ENCODE measurements at places on chromosomes 1 and 21.

- no peak for DNase-seq
Observed at GRCh38 chr1:59766227-59766855, 48.4 kb upstream of the HOOK1 start.

DNA sequence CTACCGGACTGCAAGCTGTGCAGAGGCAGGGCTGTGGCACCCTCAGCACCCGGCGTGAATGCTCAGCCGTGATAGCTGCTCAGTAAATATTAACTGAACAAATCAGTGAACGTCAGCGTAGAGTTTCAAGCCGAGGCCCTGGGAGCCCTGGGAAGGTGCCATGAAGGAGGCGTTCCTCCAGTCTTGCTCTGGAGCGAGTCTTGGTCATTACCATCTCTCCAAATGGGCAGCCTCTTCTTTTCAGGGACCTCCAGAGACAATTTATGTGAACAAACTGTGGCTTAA, 449.2 kb downstream of the CAMTA1 start:
- no peak for DNase-seq

DNA sequence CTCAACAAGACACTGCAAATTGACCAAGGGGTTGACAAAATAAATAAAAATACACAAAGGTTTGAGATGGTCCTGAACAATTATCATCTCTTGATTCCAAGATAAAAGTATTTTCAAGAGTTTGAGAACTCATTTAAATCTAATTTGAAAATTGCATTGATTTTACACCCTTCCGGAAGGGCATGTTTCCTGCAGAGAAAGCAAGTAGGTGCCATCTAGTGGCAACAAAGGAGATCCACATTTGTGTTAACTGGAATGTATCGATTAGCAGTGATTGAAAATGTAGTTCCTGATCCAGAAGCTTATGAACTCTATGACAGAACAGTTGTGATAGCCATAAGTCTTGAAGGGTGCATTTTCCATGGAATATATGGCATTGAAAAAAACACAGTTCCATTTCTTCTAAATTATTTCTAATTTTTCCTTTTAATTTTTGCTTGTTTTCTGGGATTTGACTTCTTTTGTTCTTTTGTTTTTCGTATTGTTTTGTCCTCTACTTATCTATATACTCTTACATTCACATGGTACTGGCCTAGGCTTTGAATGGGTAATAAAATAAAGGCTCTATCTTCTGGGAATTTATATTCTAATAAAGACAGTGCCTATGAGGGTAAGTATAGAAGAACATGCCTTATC, 143.7 kb downstream of the DNM3 start:
- DNase-seq = no peak

- DNase-seq = no peak
Observed at GRCh38 chr1:56212143-56212542, 367.2 kb downstream of the PLPP3 start.

- DNase-seq = no peak
Observed at GRCh38 chr1:147773215-147773715, 12.9 kb upstream of the GJA5 start.

GRCh38 chr1:147515045-147515869, 26.0 kb upstream of the BCL9 start:
- no peak for DNase-seq

DNA sequence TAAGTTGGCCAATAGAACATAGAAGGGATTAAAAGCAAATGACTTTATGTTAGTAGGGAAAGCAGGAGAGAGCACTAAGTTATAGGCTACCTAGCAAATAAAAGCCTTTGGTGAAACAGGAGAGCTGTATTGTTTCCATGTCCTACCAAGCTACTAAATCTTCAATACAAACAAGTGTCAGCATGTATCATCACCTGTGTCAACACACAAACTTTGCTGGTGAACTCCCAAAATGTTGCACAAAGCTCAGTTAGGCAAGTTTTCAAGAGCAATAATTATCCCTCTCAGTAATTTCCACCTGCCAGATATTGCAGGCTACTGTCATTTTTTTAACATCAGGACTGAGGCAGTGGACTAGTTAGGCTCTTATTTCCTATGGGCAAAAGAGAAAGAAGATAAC, 77.7 kb upstream of the ADAM30 start:
- no peak for DNase-seq

- DNase-seq = no peak
Observed at GRCh38 chr1:163565166-163565565, 243.4 kb downstream of the NUF2 start.

DNA sequence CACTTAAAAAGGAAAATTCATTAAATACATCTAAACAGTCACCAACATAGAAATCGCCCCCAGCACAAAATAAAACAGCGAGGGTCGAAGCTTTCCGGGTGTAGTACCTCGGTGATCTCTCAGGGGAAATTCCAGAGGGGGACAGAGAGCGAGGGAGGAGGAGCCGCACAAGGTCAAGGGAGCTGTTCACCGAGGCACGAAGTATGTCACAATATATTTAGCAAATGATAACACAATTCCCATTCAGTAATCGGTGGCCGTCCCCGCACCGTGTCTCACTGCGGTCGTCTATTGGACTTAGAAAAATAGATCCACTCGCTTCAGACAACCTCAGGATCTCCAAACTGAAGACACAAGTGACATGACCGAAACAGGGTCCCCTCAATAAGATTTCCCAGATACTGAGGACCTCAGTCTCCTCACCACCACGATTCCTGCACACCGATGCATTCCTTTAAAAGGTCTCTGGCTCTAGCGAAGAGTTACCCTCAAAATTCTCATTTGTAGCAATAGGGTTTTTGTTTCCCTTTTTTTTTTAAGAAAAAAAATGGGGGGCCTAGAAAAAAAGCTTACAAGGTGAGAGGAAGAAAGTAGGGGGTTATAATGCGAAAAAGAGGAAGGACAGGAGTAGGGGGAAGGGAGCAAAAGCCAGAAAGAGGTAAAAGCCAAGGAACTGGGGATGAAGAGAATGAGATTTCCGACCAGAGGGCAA, 1.1 kb downstream of the LPGAT1 start:
- DNase-seq = no peak

- no peak for DNase-seq
Observed at GRCh38 chr1:205800427-205800826, 12.6 kb downstream of the SLC41A1 start.

GRCh38 chr1:205928317-205928716, 14.9 kb downstream of the SLC26A9 start:
- DNase-seq = no peak

- DNase-seq = no peak
Observed at GRCh38 chr1:109523706-109524105, 14.2 kb upstream of the AMIGO1 start.

- DNase-seq = no peak
Observed at GRCh38 chr21:39377444-39378050, 28.7 kb upstream of the HMGN1 start.

- no peak for DNase-seq
Observed at GRCh38 chr1:111568160-111568647, 51.4 kb upstream of the RAP1A start.

GRCh38 chr1:65890201-65890843, 97.6 kb downstream of the PDE4B start:
- no peak for DNase-seq

DNA sequence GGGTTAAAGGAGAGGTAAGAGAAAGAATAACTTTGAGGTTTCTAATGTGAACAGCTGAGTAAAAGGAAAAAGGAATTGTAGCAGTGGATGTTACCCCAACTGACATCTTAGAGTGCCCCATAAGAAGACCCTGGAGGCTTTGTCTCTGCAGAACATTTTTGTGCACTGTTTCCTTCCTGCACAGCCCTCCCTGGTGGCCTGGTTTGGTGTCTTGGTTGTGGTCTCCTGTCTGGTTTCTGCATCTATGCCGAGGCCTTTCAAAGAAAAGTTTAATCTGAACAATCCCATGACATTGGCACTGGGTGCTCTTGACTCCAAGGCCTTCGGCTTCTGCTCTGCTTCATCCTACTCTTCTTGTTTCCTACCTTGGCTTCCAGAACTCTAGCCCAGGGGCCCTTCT, 57.8 kb downstream of the RHOU start:
- no peak for DNase-seq

GRCh38 chr21:42349420-42350317, 1.1 kb downstream of the TFF2 start:
- DNase-seq = no peak

- DNase-seq = no peak
Observed at GRCh38 chr1:7454052-7454815, 316.9 kb upstream of the VAMP3 start.

DNA sequence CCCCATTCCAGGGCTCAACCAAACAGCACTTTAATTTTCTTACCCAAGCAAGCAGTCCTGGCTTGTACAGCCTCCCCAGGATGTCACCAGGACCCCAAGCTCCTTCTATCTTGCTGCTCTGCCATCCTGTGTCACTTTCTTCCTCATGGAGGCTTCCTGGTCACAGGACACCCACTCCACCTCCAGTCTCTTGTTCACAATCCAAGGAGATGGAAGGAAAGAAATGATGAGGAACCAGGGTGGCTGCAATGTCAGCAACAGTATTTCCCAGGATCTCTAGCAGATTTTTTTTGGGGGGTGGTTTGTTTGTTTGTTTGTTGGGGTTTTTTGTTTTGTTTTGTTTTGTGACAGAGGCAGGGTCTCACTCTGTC, 58.9 kb downstream of the RIPK4 start:
- DNase-seq = no peak

- DNase-seq = no peak
Observed at GRCh38 chr1:163196449-163196787, 6.3 kb downstream of the RGS5 start.

DNA sequence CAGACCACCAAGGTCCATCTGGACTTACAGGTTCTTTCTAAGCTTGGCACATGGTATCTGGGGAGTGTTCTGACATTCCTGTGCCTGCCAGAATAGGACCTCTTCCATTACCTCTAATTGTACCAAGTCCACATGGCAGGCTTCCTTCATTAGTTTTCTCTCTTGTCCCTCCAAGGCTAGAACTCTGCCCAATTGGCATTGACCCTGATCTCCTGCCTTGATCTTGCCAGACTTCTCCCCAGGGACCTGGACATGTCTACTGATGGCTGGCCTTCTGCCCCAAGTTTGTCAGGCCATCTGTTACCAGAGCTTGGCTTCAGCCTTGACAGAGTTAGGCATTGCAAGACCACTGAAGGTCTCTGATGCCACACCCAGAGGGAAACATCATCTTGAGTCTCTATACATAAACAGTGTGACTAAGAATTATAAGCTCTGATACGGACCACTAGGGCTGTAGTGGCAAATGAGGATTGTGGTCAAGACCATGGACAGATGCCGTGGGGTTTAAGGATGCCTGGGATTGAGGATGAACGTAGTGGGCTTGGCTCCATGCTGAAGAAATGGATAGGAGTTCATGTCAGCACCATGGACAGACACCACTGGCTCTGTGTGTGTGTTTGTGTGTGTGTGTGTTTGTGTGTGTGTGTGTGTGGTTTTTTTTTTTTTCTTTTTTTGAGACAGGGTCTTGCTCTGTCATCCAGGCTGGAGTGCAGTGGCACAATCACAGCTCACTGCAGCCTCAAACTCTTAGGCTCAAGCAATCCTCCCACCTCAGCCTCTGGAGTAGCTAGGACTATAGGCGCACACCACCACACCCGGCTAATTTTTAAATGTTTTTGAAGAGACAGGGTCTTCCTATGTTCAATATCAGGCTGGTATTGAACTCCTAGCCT, 19.5 kb upstream of the PSMB2 start:
- DNase-seq = no peak

- no peak for DNase-seq
Observed at GRCh38 chr1:191707288-191707687, 451.0 kb upstream of the RGS18 start.

GRCh38 chr1:1099506-1100183, 16.2 kb downstream of the C1orf159 start:
- no peak for DNase-seq

DNA sequence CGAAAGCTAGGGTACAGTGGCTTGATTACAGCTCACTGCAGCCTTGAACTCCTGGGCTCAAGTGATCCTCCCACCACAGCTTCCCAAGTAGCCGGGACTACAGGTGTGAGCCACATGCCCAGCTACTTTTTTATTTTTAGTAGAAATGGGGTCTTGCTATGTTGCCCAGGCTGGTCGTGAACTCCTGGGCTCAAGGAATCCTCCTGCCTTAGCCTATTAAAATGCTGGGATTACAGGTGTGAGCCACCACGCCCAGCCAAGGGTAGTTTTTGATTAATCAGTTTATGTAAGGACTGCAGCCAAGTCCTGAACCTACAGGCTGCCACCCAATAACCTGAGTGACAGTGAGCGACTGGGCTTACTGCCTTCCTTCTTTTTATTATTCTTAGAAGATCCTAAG, 88.3 kb downstream of the PIK3R3 start:
- DNase-seq = no peak

DNA sequence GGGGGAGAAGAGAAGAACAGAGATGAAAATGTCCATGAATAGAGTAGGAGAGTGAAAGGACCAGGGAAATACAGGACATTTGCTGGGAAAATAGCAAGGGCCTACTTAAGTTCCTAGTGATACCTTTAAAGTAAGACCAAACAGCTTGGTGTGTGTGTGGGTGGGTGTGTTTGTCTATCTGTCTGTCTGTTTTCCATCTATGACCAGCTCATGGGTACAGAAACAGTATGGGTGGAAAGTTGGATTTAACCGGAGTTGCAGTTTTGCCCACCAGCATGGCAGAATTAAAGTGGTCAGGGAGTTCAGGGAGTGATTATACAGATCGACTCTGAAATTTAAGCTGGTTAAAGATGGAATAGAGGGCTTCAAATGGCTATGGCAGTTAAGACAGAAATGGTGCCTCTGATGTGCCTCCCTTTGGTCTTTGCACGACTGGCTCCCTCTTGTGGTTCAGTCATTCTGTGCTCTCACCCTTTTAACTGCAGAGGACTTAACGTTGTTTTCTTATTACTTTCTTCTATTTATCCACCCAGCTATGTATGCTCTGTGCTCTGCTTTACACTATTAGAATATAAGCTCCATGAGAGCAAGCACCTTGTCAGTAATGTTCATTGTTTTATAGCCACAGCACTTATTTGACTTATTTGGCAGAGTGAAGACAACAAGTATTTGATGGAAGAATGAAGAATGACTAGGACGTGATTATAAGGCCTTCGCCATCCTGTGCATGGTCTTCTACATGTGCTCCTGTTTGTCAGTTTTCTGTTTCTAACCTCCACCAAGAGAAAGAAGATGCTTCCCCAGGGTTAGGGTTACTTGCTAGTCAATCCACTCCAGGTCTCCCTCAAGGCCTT, 72.7 kb upstream of the AK4 start:
- DNase-seq = peak; percentile 40

- DNase-seq = peak; percentile 44
Observed at GRCh38 chr1:212147581-212148033, 112.1 kb downstream of the DTL start.

- no peak for DNase-seq
Observed at GRCh38 chr1:157700732-157701131, at the start of gene FCRL3. Gene FCRL3 (minus strand): TSS chr1:157700769. CDS start chr1:157700489, 280 bp downstream.

DNA sequence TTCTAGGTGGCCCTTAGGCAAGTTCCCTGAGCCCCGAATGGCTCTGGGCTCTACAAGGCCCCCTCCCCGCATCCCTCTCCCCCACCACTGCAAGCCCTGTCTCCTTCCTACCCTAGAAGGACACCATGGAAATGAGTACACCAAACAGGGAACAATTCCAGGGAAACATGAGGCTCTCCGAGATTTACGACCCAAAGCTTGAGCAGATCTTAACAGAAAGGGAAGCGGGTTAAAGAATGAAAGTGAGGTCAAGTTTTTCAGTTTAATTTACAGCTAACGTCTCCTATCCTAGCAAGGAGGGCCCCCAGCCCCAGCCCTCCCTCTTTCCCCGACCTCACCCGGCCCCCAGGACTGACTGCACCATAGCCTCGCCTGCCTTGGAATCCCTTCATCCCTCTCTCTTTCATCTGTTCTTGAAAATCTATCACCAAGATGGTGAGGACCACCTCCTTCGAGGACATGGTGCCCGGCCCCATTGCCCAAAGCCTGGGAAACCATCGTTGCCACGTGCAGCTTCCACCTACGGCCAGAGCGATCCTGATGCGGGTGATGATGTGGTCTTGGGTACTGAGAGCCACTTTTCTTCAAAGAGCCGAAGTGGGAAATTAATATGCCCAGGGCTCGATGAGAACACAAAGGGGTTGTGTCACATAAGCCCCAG, 30.5 kb downstream of the SIM2 start:
- peak; percentile 43 for DNase-seq
